ENCODE measurements at places on chromosomes 5 and 9.
A peak's percentile ranks its signal among the peaks of the same experiment; 100 is the strongest.

DNA sequence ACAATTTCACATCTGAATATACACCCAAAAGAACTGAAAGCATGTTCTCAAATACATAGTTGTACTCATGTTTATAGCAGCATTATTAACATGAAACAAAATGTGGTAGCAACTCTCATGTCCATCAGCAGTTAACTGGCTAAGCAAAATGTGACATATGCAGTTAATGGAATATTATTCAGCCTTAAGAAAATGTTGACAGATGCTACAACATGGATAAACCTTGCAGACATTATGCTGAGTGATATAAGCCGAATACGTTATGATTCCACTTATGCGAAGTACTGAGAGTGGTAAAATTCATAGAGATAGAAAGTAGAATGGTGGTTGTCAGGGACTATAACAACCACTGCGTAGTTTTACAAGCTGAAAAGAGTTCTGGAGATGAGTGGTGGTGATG lies 1469.0 kb upstream of the ACO1 start:
- DNase-seq, result no peak

DNA sequence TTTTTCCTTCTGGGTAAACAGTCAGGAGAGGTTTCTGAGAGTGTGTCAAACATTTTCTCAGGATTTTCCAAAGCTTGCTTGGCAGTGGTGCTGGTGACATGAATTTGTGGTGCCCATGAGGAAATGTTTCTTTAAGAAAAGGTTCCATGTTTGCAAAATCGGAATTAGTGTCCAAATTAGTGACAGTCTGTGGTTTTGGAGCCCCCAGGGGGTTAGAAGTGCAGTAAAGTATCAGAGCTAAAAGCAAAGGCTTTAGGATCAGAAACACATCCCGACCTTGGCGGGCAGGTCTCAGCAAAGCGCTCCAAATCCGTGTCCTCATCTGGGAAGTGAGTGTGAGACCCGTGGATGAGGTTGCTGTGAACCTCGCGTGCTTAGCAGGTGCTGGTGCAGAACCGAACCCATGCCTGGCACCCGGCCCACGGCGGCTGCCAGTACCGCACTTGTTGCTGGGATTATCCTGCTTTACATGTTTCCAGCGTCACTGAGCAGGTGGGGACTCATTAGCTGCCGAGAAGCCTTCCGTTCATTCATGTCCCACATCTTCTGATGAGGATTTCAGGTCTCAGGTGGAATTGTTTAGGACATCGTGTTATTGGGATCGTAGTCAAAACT lies 70.8 kb upstream of the COL5A1 start:
- DNase-seq, result no peak

DNA sequence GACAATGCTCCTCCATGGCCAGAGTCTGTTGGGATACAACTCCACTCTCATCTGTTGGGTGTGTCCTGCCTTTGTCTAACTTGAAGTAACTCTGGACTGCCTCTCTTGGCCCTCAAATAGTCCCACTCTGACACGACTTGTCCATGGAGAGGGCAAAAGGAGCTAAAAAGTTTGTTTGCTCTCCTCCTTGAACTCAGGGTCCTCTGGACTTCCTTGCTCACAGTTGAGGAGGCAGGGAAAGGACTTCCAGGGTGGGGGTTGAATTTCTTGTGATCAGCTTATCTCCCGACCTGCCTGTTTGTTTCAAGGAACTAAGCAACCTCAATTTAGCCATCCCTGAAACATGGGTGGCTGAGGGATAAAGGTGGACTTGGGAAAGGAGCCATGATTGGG lies 11.7 kb downstream of the DNAJB5 start:
- DNase-seq, result no peak

GRCh38 chr9:70030156-70030555 lies 13.5 kb upstream of the MAMDC2 start:
- DNase-seq, result no peak

- no peak for DNase-seq
These were observed 17.5 kb upstream of the INSYN2B start for GRCh38 chr5:169997798-169998197.

GRCh38 chr9:92728831-92729734 lies 35.5 kb downstream of the BICD2 start:
- peak; percentile 75 for DNase-seq

DNA sequence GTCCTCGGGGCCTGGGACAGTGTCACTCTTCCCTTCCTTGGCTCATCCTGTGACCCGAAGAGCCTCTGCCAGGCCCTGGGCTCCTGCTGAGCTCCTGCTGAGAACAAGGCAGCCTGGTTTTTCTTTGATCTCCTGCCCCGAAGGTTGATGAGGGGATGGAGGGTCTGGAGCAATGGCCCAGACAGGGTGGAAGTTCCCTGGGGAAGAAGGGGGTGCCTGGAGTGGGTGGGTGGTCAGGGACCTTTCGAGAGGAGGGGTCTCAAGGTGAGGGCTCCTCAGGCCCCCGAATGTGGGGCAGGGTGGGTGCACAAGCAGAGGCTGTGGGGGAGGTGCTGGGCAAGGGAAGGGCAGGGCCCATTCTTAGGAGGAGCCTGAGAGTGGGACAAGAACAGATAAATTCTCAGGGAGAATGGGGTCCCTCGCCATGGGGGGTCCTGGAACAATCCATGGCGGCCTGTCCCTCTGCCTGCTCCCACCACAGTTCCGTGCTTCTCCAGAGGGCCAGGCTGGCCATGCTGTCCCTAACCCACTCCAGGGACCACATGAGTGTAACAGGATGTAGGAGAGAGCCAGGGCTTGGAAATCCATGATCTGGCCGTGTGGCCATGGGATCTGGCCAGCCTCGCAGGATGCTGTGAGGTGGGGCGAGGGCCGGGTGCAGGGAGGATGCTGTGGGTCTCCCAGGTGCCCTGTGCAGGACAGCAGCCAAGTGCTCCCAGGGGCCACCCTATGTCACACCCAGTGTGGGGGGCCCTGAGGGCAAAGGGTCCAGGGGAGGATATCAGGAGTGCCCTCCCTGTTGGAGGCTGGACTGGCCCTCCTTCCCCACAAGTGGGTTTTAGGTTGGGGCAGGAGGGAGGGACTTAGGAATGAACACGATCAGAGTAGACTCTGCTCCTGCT lies 128.5 kb upstream of the LPCAT1 start:
- DNase-seq, result no peak

- no peak for DNase-seq
These were observed 1577.3 kb upstream of the C9orf72 start for GRCh38 chr9:29150606-29151005.

GRCh38 chr5:160938532-160938931 lies 86.5 kb upstream of the ATP10B start:
- no peak for DNase-seq

DNA sequence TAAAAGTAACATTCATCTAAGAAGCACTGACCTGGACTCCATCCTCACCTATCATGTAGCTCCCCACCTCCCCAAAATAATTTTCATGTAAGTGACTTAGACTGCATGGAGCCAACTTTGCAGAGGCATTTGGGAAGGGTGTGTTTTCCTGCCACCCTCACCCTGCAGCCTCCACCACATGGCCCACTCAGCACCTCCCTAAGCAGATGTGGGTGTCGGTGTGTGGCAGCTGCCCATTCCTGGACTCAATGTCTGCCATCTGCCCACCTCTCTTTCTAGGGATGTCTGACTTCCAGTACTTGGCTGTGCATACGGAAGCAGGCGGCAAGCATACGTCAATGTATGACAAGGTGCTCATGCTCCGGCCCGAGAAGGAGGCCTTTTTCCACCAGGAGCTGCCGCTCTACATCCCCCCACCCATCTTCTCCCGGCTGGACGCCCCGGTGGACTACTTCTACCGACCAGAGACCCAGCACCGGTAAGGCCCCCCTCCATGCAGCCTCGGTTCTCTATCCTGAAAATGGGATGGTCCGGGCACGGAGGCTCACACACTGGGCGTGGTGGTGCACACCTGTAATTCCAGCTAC lies 12.7 kb downstream of the GTF3C5 start:
- DNase-seq, result peak; percentile 5

DNA sequence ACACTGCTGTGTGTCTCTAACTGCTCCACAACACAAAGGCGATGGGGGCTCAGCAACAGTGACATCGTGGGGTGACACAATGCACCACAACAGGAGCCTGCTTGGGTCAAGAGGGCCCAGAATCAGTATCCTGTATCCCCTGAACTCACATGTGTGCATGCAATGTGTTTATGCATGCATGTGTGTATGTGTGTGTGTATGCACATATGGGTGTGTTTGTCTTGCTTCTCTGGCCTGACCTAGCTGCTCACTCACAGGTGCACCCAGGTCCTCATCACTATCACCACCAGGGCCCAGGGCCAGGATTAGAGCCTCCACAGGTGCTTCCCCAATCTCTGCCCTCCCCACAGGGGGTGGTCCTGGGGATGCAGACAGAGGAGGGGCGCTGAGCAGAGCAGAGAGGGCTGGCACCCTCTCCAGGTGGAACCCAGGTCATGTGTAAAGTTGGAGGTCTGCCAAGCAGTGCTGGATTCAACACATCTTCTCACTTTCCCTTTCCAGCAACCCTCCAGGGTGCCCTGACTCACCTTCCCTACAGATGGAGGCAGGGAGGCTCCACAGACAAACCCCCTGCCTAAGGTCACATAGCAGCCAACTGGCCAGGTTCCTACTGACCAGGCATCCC lies 18.1 kb upstream of the ZNF484 start:
- no peak for DNase-seq

DNA sequence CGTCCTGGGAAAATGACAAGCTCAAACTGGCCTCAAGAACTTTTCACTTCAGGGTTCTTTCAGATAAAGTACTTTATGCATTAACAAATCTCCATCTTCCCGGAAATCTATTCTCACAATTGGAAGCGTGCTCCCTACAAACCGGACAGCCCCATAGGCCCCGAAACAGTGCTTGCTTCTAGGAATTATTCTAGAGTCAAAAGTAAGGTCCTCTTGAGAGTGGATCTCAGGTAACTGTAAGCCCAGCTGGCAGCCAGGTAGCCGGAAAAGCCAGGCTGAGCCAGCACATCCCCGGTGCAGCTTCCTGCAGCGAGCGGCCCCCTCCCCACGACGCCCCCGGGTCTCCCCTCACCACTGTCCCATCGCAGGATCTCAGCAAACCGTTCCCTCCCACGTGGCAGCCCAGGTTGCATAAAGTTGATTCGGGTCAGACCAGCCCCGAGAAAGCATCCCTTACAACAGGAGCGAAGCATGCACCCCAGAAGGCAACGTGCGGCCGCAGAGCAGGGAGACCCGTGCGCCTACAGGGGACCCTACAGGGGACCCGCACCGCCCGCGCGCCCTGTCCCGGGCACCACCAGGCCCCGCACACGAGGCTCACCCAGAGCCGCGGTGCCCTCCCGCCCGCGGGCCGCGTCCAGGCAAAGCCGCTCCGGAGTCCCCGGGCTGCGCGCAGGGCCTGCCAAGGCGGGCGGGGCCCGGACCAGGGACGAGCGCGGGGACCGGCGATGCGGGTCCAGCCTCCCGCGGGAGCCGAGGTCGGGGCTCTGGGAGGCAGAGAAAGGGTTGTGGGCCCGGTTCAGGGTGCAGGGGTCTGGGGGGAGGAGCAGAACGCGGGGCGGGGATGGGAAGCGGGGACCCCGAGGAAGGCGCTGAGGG lies 920 bp downstream of the LPCAT1 start:
- DNase-seq, result no peak

- no peak for DNase-seq
These were observed 77.2 kb upstream of the TARS1 start for GRCh38 chr5:33363537-33363936.

- no peak for DNase-seq
These were observed 162.1 kb downstream of the ARL15 start for GRCh38 chr5:54148067-54148845.

- DNase-seq, result no peak
These were observed 107.6 kb downstream of the ADRB2 start for GRCh38 chr5:148933903-148934432.

GRCh38 chr5:77103457-77103856 lies 16.4 kb upstream of the ZBED3 start:
- DNase-seq, result no peak

DNA sequence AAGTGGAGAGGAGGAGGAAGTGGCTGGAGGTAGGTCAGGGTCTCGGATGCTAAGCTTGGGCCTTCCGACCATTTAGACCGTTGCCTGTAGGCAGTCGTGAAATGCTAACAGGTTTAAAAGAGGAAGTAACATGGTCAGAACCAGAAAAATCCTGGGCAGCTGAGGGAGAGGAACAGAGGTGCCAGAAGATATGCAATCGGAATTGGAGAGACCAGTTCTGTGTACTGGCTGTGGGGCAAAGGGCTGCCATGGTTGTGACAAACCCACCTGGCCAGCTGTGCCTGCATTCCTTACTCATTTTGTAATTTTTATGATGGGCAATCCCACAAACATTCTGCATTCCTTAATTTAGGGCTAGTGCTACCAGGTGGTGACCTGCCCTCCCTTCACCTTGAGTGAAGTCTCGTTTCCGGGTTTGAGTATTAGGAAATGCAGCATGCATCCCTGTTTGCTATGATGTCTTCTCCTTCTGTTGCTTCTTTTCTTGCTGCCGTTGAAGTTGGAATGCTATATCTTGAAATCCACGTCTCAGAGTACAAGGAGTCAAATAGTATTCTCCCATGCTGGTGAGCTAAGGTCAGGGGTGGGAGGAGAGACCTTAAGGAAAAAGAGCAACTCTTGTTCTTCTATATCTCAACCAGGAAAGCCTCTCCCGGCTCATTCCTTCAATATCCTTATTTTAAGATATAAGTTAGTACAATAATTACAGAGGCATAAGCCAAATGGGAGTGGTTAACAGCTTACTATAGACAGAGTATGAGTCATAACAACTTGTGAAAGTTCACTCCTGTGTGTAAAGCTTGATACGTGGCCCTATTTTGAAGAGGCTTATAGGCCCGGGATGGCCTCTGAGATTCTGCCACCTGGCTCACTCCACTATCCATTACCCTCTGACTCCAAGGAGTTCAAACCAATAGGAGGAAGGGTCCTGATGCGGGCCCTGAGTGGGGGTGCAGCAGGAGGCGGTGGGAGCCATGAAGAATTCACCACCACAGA lies 37.0 kb downstream of the B4GALT1 start:
- peak; percentile 66 for DNase-seq

GRCh38 chr5:75712091-75712490 lies 5.1 kb downstream of the POC5 start:
- DNase-seq, result no peak

- DNase-seq, result no peak
These were observed 25.8 kb upstream of the TPD52L3 start for GRCh38 chr9:6302417-6302816.

- no peak for DNase-seq
These were observed 72.7 kb upstream of the RARS1 start for GRCh38 chr5:168413596-168413995.

- no peak for DNase-seq
These were observed 17.3 kb downstream of the ODF2 start for GRCh38 chr9:128473104-128473503.

- DNase-seq, result no peak
These were observed 134.6 kb upstream of the CPEB4 start for GRCh38 chr5:173753307-173754168.

- no peak for DNase-seq
These were observed 56.9 kb downstream of the SNX24 start for GRCh38 chr5:122902263-122902662.

Measured in GM10248 (cell line).